SJSA1 (cell line): ENCODE measurements at places on chromosomes 16 and 17. TPM values are rescaled to one million over a fixed set of nuclear protein-coding genes. Genes with fewer than 3 reads are reported as not detected.

GRCh38 chr16:5478036-5478435 is 380.4 kb upstream of the EEF2KMT start:
- DNase-seq: no peak

Gene KIF19
- total RNA-seq: not detected in 2 replicates

DNA sequence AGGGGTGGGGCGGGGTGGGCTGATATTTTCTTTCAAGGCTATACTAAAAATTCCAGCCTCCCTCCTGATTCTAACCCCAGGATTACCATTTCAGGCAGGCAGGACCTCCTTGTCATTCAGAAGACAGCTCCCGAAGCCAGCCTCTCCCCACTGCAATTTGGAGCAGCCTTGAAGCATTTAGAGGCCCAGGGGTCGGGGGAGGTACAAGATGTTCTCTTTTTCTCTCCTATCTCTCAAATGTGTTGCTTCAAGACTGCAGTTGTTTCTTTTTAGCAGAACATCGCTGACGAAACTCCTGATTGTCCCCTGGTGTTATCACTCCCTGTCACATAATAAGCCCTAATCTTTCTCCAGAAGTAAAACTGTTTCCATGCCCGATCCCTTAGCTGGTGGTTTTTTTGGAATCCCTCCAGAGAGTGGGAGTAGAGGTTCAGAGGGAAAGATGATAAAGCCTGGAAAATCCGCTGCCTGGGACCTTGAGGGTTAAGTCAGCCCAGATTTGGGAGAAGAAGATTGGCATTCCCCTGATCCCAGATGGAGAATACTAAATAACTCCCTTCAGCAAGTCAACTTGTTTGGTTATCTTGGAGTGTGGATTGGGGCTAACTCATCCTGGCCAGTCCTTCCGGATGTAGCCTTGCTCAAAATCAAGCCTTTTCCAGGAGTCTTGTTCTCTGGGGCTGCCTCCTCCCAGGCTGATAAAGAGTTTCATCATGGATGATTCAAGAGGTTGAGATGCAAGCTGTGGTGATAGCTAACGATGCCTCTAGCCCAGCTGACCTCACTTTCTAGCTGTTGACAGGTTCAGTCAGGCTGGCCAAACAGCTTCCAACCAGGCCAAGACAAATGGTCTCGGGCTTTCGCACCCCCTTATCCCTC is 71.3 kb downstream of the SOX9 start:
- no peak for DNase-seq

Gene ANKFN1
- 0.32 TPM in 1 of 2 replicates, not detected in the other for total RNA-seq

DNA sequence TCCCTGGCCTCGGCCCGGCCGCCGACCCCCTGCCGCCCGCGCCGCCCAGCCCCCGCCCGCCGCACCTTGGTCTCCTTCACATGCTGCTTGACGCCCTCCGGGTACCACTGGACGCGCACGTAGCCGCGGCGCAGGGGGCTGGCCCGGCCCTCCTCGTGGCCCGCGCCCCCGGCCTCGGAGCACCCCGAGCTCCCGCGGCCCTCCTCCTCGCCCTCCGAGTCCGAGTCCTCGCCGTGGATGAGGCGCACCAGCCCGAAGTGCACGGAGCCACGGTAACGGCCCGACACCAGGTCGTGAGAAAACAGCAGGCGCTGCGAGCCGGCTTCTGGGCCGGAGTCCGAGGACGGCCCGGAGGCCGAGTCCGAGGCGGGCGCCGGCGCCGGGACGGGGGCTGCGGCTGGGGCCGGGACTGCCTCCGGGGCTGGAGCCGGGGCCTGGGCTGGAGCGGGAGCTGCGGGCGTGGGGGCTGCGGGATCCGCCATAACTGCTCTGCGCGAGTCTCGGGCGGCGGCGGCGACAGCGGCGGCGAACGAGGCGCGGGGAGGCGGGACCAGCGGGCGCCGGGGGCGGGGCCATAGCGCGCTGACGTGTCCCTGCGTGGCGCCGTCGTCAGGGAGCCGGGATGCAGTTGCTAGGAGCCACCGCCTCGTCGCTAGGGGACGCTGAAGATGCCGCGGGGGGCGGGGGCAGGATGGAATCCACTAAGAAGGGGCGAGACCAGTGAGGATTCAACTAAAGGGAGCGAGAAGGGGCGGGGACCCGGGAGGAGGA is at the start of gene UBE2O:
Gene UBE2O, minus strand, starts transcription at position 493 of the 771 bp plus-strand sequence. Its CDS starts 11 bp downstream, at position 482.
- DNase-seq: peak; percentile 85

Gene GPS1
- total RNA-seq: 223 and 226 TPM in 2 replicates

Gene DCAKD
- total RNA-seq: 51.8 and 74.1 TPM in 2 replicates

DNA sequence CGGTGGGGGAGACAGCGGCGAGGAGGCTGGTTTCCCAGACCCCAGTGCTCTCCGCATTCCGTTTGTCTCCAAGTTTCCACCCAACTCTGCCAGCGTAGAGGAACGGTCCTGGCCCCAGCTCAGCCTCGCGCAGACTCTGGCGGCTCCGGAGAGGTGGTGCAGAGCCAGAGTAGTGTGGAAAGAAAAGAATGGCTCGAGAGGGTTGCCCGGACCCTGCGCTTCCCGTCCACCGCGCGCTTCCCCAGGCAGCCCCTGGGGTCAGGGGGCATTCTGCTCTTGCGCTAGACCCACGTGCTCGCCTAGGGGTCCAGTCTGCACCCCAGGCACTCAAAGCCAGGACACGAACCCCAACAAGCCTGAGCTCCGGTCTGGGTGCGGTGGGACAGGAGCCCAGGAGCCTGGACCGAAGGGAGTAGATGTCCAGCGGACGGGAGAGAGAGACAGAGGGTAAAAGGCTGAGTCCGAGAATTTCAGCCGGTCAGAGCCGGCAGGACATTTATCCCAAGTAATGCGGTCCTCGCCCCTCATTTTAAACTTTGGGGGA is 3.8 kb downstream of the PMP22 start:
- peak; percentile 64 for DNase-seq

- DNase-seq: no peak
These were observed 88.2 kb downstream of the IRF8 start for GRCh38 chr16:85986931-85987749.

Gene ST6GALNAC1
- total RNA-seq: not detected in 2 replicates

Gene CDIPT
- 59.9 and 71.6 TPM in 2 replicates for total RNA-seq

Gene MYO15A
- total RNA-seq: not detected in 2 replicates

DNA sequence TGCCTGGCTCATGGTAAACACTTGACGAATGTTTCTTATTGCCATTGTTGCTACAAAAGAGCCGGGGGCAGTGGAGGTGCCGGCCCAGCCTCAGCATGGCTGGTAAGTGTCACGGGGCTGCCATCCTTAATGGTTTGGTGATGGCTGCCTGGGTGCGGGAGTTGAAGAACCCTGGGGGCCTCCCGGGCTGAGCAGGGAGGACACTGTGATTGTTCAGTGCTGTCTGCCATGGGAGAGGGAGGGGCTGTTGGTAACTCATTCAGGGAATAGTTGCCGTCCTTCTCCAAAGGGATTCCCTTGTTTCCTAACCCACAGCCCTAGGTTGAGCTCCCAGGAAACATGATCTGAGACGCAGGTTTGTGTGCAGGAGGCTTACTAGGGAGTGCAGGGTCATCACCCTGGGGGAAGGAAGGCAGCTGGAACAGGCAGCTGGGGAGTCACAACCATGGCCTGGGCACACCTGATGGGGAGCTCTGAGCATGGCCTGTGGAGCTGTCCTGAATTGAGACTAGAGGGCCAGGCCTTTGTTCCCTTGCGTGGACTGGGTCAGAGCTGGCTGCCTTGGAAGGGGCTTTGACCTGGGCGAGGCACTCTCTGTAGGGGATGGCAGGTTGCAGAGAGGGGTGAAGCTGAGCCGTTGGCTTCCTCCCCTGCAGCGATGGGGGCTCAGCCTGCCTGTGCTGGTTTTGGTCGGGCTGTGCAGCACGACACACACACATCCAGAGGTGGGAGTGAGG is 85.7 kb downstream of the PLCG2 start:
- no peak for DNase-seq

- DNase-seq: no peak
These were observed 635 bp upstream of the SP2 start for GRCh38 chr17:47895347-47895855.

GRCh38 chr17:21814776-21815175 is 122.5 kb downstream of the KCNJ18 start:
- no peak for DNase-seq

DNA sequence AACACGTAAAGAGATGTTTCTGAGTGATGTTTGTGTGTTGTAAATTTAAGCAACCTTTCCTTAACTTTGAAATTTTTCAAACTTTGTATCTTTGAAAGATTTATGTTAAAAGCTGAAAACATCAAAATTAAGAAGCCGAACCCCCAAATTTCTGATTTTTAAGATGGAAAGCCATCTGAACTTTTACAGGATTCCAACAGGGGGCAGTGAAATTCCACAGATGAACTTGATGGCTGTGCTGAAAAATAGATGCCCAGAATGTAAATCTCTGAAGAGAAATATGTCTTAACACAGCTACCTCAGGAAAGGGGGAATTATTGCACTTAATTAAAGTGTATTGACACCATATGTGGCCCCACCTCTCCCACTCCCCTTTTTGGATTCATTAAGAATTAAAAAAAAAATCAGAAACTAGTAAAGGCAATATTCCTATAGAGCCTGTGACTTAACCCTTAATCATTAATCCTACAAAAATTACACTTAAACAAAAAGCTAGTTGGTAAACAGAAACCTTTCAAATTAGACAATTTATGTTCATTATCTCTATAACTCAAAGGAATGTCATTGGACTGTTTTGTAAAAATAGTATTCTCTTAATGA is 597.9 kb downstream of the KCNJ2 start:
- DNase-seq: peak; percentile 23

Gene RBFOX1
- total RNA-seq: not detected in 2 replicates

- DNase-seq: no peak
These were observed 29.6 kb downstream of the LITAF start for GRCh38 chr16:11556945-11557720.

DNA sequence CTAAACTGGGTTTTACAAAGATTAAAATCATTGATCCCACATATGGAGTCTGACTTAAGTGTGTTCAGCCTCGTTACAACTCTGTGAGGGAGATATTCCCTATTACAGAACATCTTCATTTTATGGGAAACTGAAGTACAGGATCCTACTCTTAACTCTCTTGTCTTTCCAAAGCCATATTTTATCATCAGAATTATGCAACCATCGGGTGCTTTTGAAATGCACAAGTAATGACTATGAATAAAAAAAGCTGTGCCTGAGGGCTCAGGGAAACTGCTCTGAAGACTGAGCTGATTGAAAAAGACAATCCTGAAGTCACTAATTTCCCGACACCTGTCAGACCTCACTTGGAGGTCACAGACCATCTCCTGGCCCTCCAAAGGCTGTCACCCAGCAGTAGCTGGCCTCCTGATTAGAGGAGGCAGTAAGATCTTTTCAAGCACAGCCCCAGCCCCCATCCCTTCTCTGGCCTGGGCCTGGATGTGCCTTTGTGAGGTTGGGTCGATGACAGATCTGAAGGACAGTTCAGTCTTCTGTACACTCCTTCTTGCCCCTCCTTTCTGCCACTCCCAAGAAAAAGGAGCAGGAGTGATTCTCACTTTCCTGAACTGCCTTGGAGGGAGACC is 5.6 kb downstream of the AKAP1 start:
- no peak for DNase-seq

Gene JUP
- total RNA-seq: 1.1 and 2.2 TPM in 2 replicates

Gene LGALS9
- total RNA-seq: 0.50 TPM in 1 of 2 replicates, not detected in the other

GRCh38 chr17:56451629-56452028 is 141.9 kb upstream of the NOG start:
- no peak for DNase-seq

DNA sequence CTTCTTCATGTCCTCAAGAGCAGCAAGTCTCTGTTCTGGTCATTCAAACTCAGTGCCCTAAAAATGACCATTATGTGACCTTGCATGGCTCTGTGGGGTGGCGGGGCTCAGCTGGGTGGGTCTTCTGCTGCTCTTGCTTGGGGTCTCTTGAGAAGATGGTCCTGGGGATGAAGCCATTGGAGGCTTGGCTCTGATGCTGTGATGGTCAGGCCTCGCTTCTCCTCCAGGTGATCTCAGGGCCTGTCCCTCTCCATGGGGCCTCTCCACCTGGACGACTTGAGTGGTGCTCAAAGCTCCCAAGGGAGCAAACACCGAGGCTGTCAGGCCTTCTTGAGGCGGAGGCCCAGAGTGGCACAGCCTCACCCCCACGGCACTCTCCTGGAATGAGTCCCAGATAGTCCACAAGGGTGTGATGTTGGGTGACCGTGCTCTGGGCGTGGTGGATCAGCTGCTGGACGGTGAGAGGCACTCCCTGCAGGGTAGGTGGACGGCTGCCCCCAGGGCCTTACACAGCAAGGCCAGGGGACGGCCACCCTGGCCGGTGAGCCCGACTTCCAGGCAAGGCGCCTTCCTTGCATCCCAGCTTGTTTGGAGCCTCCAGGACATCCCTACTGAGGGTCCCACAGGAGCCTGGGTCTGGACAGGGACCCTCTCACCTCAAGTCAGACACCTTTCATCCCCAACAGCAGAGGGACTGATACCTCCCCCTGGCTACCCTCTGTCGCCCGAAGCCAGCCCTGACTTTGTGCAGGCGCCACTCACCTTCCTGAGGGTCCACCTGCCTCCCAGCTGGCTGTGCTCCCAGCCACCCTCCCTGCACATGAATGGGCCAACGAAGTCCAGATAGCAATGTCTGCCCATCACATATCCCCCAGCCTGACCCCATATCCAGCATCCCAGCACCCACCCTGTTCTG is 48.7 kb downstream of the USP22 start:
- DNase-seq: no peak

- DNase-seq: peak; percentile 54
These were observed 168.0 kb upstream of the RPH3AL start for GRCh38 chr17:520447-521182.

DNA sequence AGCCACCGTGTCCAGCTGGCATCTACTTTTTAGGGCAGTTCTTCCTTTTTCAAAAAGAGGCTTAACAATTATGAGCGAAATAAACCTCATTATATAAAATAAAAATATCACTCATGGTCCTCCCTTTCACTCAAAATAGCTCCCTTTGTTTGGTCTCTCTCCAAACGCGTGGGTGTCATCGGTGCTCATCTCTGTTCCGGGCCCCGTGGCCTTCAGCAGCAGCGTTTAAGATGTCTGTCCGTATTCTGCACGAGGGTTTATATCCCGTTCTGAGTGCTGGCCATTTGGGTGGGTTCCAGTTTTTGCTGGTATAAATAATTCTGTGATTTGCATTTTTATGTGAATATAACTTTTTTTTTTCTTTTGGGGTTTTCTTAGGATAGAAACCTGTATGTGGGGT is 33.4 kb downstream of the PRMT7 start:
- no peak for DNase-seq

- DNase-seq: no peak
These were observed 8.9 kb downstream of the GNGT2 start for GRCh38 chr17:49201481-49201927.

Gene CACNA1H
- total RNA-seq: not detected in 2 replicates

GRCh38 chr17:12463102-12463501 is 202.6 kb upstream of the MYOCD start:
- DNase-seq: no peak

- no peak for DNase-seq
These were observed 996 bp downstream of the SLC25A10 start for GRCh38 chr17:81713004-81713555.

Gene ZNF785
- 4.6 and 6.8 TPM in 2 replicates for total RNA-seq

- no peak for DNase-seq
These were observed 3.2 kb downstream of the CD7 start for GRCh38 chr17:82314012-82314726.

Gene ADAT1
- 49.2 and 62.0 TPM in 2 replicates for total RNA-seq
